Femur (tissue), 1 donor: ENCODE measurements at places on chromosomes 11 and 22.

GRCh38 chr22:30193031-30193775, 53.4 kb downstream of the LIF start:
- no peak for DNase-seq

GRCh38 chr11:34593085-34593484, 27.8 kb upstream of the EHF start:
- DNase-seq: no peak

DNA sequence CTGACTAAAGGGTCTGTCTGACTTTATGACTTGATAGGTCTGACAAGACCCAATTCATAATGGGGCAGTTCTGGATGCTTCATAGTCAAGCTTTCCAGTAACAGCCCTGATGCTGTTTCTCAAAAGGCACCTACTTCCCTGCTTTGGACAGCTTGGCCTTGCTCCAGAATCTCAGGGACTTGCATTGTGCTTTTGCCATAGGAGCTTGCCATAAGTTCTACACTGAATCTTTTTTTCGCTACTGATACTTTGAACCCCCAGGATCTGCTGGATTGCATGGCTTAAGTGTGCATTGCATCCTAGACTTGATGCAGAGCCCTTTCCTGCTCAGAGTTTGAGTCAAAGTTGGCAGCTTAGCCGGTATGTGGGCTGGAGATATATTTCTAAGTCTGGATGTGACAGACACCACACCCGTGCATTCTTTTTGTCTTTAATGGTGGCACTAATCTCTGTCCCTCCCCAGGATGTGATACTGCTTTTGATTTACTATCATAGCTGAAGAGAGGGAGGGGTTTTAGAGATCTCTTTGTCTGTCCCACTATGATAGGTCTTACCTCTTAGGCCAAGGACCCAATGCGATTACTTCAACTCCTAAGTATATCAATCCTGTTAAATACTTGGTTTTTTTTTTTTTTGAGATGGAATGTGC, 16.9 kb upstream of the SLC3A2 start:
- no peak for DNase-seq

DNA sequence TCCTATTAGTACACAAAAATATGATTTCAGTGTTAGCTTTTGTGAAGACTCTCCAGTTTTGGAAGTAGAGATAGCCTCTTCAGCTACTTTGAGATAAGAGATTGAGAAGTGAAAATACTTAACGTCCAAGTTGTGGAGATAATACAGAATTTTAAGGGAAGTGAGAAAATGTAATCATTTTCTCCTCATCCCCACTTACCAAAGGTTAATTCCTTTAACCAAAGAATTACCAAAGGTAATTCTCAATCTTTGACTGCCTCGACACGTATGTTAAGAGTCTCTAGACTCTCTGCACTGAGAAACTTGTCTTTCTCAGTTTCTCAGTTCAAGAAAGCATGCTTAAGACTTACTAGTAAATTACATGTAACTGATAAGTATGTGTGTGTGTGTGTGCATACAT, 15.3 kb downstream of the C11orf54 start:
- no peak for DNase-seq
